Right atrium auricular region (tissue), 2 donors: ENCODE measurements at places on chromosomes 12 and 14. TPM values are rescaled to one million over a fixed set of nuclear protein-coding genes. Genes with fewer than 3 reads are reported as not detected.

The SMCO2 gene
- not detected for total RNA-seq

- DNase-seq = no peak
These were observed 27.3 kb downstream of the CHST11 start for GRCh38 chr12:104484079-104484478.

GRCh38 chr12:23333938-23334337 lies 615.5 kb downstream of the SOX5 start:
- DNase-seq = no peak

DNA sequence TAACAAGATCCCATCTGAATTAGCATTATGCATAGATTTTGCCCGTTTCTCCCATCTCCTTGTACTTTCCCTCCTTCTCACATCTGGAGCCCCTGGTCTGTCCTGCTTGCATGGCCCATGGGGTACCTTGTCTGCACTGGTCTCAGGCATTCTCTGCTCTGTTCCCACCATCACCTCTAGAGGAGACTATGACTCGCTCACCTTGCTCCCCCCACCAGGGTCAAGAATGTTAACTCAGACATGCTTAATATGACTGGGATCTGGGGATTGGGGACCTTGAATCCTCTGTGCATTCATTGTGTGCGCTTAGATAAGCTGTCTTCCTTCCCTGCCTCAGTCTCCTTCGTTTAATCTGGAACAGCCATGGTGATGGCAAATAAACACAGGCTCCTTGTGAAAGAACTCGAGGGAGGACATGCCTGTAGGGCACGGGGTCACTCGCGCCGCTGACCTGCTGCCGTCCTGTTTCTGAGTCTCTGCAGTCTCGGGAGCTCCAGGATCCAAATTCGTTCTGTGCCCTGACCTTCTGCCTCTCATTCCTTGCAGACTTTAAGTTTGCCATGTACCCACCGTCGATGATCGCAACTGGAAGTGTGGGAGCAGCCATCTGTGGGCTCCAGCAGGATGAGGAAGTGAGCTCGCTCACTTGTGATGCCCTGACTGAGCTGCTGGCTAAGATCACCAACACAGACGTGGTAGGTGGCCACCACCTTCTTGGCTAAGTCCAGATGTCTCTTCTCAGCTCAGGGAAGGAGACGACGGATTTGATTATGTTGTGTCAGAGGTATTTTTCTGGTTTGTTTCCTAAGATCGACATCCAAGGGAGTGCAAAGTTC lies 15.0 kb downstream of the CCND2 start:
- DNase-seq = peak; percentile 47

- DNase-seq = no peak
These were observed 54.1 kb downstream of the COCH start for GRCh38 chr14:30928462-30928861.
